ENCODE measurements at places on chromosomes 4 and X.

DNA sequence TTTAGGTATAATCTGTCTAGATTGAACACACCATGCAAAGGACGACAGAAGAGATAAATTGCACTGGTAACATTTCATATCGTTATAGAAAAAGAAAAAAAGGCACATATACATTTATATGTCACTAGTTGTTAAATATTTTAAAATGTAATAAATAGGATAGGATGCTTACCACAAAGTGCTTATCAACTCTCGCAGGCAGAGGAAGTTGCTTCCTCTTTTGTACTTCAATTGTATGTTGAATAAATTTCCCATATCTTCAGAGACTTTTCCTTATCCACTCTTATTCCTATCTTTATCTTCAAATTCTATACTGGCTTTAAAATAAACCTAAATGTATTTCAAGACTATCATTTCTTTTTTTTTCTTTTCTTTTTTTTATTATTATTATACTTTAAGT lies 163.3 kb upstream of the SPOCK3 start:
- DNase-seq: no peak

- DNase-seq: no peak
Observed at GRCh38 chrX:42975906-42976305, 197.9 kb upstream of the PPP1R2C start.

- no peak for DNase-seq
Observed at GRCh38 chr4:155478336-155478835, 101.6 kb upstream of the MAP9 start.

DNA sequence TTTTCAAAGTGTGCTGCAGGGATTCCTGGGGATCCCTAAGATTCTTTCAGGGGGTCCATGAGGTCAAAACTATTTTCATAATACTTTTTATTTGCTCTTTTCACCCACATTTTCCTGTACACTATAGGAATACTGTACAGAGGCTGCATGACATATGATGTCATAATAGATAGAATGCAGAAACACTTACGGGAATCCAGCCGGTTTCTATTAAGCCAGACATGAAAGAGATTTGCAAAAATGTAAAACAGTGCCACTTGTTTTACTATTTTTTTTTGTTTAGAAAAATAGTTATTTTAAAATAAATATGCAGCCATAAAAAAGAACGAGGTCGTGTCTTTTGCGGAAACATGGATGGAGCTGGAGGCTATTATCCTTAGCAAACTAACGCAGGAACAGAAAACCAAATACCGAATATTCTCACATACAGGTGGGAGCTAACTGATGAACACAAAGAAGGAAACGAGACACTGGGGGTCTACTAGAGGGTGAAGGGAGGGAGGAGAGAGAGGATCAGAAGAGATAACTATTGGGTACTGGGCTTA lies 5.0 kb downstream of the ZFX start:
- no peak for DNase-seq

GRCh38 chrX:6980981-6981380 lies 166.5 kb upstream of the STS start:
- no peak for DNase-seq

GRCh38 chr4:129852434-129852833 lies 756.5 kb downstream of the C4orf33 start:
- no peak for DNase-seq

GRCh38 chr4:138222046-138222445 lies 20.1 kb downstream of the SLC7A11 start:
- no peak for DNase-seq

DNA sequence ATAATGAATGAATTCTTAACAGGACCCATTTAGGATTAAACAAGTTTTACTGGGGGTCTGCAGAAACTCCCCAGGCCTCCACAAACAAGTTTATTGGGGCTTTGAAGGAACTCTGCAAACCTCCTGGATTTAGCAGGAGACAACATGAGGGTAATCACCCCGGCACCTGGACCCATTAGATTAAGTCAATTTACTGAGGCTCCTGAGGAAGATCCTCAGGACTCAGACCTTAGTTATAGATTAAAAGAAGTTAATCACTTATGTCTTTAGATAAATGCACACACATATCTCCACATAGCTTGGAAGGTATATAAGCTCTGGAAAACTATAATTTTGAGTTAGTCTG lies 29.4 kb downstream of the XG start:
- DNase-seq: no peak

Data from NCI-H2081 treated with DMSO at 0.1 percent for 48 hours (cell line).